ENCODE measurements at places on chromosomes 1 and 21. TPM values are rescaled to one million over a fixed set of nuclear protein-coding genes. Genes with fewer than 3 reads are reported as not detected.

The LRRC53 gene
- total RNA-seq = not detected

The KRTAP21-2 gene
- not detected for total RNA-seq

The SLC6A17 gene
- not detected for total RNA-seq

The PLA2G2A gene
- total RNA-seq = 82.2 TPM

The TAF5L gene
- 10.0 TPM for total RNA-seq

The HSPB7 gene
- total RNA-seq = 3,996 TPM

The LMO4 gene
- total RNA-seq = 49.2 TPM

The GJB3 gene
- not detected for total RNA-seq

The NFASC gene
- 11.6 TPM for total RNA-seq

The SDC3 gene
- total RNA-seq = 19.6 TPM

The LCE3E gene
- not detected for total RNA-seq

The OR2L2 gene
- 0.05 TPM for total RNA-seq

The OR10Z1 gene
- not detected for total RNA-seq

The CRP gene
- not detected for total RNA-seq

The LCE1C gene
- not detected for total RNA-seq

The FABP3 gene
- total RNA-seq = 4,698 TPM

The CACNA1S gene
- not detected for total RNA-seq

The KCNT2 gene
- total RNA-seq = 1.7 TPM

The MACO1 gene
- 15.6 TPM for total RNA-seq

The LYPD8 gene
- total RNA-seq = not detected

The TRPM2 gene
- 1.5 TPM for total RNA-seq

The C1orf94 gene
- total RNA-seq = not detected

The SPATA46 gene
- total RNA-seq = not detected

The SPRR5 gene
- not detected for total RNA-seq

The CLCNKB gene
- 2.1 TPM for total RNA-seq

The ADAMTS4 gene
- 7.2 TPM for total RNA-seq

The ACTL8 gene
- total RNA-seq = not detected

The TEKT2 gene
- not detected for total RNA-seq

The TEX38 gene
- not detected for total RNA-seq

The FAM78B gene
- total RNA-seq = 3.8 TPM

The CRNN gene
- total RNA-seq = not detected

The LEFTY2 gene
- 0.47 TPM for total RNA-seq

Measured in left ventricle myocardium superior (tissue), 1 donor.